ENCODE measurements at places on chromosomes 5 and 9.

DNA sequence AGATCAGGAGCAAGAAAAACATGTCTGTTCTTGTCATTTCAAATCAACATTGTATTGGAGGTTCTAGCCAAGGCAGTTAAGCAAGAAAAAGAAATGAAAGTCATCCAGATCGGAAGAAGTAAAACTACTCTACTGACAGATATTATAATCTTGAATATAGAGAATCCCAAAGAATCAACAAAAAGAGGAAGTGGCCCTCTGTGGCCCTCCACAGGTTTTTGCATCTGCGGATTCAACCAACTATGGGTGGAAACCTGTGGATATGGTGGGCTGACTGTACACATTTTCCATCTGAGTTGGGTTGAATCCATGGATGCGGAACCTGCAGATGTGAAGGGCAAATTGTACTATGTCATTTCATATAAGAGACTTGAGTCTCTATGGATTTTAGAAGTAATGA lies 35.1 kb downstream of the GAS1 start:
- no peak for DNase-seq

- no peak for DNase-seq
These were observed 83.3 kb upstream of the RETREG1 start for GRCh38 chr5:16700081-16700480.

DNA sequence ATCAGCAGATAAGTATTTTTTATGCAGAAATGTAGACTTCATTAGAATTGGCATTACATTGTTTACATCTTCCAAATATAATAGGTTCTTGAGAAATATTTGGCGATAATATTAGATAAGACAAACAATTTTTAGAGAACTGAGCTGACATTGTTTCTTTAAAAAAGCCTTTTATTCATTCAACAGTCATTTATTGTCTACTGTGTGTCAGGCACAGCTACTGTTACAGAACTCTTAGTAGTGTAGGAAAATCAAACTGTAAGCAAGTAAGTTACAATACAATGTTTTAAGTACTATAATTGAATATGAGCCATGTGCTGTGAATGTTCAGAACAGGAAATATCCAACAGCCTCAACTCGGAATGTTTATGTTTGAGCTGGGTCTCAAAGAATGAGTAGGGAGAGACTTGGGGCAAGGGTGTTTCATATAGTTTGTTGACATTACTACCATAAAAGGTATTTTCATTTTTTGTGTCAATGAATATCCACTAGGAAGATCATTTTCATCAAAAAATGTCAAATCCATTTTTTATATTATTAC lies 114.0 kb downstream of the CDC42SE2 start:
- no peak for DNase-seq

GRCh38 chr5:112258571-112258970 lies 160.5 kb downstream of the EPB41L4A start:
- DNase-seq = no peak

DNA sequence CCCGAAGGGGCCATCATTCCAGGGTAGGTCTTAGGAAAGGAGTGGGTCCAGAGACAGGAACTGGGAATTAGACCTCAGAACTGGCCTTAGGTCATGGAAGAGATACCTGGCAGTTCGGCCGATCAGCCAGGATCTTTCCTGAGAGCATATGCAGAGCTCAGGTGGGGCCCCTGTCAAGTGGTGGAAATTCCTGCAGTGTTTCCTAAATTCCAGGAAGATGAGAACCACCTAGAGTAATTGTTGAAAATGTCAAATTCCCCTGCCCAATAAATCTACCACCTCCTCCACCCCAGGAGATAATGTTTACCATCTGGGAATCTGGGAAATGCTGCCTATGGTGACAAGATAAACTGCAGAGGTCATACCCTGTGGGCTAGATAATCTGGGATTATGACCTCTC lies 14.6 kb downstream of the TMEM171 start:
- no peak for DNase-seq

- no peak for DNase-seq
These were observed 680.6 kb downstream of the ELAVL2 start for GRCh38 chr9:23145467-23145866.

DNA sequence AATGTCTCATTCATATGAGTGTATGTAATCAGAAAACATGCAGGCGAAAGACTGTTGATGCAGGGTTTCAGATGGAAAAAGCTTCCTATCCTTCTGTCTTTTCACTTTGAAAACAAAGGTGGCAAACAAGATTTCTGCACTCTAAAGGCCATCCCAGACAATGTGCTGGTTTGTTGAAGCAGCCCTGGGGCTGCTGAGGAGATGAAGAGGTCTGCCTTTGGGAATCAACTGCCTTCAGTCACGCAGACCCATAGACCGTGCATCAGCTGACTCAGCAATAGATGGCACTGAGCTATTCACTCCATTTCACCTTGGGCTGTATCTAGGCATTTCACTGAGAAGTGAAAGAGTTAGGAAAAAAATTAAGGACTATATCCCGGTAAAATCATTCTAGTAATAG lies 60.5 kb upstream of the C5orf46 start:
- no peak for DNase-seq

- DNase-seq = no peak
These were observed 200.2 kb downstream of the PLK2 start for GRCh38 chr5:58259685-58260152.

Data from activated CD4-positive, alpha-beta T cell treated with anti-CD3 and anti-CD28 coated beads, Interleukin-2, Interleukin-4, amounts not matched to agents 100 ng/mL and 50 ng/mL, durations not matched to agents 16 hours and 8 hours (primary cell).